Right cardiac atrium (tissue), 5 donors: ENCODE measurements at places on chromosomes 13 and 19.

- no peak for DNase-seq
Measured at GRCh38 chr19:13883516-13884064, 6.7 kb downstream of the NANOS3 start.

- DNase-seq = no peak
Measured at GRCh38 chr13:84137292-84137691, 255.0 kb upstream of the SLITRK1 start.

- DNase-seq = no peak
Measured at GRCh38 chr13:114286808-114287207, 5.4 kb downstream of the UPF3A start.

DNA sequence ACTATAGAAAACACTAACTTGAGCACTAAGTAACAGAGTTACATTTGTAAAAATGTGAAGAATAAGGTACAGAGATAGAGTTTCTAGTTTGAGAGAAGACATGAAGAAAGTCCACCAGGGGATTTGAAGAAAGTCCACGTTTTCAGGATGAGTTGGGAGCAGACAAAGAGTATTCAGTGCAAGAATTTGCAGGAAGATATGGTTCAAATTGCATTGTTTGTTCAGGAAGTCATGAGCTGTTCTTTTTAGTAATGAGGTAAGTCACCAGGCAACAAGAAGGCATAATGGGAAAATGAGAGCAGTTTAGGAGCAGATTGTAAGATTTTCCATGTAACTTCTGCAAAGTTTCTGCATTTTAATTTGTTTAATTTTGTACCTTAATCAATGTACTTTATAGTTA lies 618.0 kb downstream of the DACH1 start:
- DNase-seq = no peak

DNA sequence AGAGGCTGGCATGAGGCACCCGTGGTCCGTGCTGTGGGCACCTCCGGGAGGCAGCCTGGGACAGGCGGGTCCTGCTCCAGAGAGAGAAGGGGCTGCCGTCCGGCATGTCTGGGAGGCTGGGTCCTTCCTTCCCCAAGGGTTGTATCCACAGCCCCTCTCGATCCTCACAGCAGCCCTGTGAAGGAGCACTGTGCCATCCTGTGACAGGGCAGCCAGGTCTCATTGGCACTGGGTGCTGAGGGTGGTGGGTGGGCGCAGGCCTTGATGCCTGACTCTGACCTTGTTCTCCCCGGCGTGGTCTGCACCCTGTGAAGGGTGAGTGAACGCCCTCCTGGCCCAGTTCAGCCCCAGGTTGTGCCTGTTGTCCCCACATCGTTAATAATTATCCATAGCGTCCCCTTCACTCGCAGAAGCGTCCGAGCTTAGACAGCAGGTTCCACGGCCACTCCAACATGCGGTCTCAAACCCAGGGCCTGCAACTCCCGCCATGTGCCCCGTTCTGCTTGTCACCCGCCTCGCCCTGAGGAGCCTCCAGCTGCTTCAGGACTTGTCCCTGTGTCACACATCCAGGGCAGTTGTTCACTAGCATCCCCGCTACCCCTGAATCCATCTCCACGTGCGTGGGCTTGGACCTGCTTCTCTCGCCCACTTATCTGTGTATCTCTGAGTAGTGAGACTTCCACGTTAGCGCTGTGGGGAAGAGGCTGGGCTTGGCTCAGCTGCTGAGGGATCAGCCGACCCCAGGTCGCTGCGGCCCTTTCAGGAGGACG lies 10.6 kb downstream of the ATP11A start:
- DNase-seq = no peak

DNA sequence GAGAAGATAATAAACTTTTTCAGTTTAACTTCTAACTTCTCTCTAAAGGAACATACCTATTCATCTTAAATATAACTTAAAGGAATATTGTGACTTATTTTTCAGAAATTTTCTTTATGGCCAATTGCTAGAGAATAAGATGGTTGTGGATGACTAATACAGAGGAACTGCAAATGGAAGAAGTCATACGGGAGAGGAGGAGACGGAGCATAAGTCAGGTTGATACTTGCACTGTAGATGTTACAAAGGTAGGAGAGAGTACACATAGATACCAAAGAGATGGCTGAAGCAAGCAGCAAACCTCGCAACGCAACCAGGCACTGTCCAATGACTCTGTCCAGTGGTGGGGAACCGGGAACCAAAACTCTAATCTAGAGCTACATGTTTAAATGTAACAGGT lies 963.4 kb downstream of the PCDH9 start:
- no peak for DNase-seq

DNA sequence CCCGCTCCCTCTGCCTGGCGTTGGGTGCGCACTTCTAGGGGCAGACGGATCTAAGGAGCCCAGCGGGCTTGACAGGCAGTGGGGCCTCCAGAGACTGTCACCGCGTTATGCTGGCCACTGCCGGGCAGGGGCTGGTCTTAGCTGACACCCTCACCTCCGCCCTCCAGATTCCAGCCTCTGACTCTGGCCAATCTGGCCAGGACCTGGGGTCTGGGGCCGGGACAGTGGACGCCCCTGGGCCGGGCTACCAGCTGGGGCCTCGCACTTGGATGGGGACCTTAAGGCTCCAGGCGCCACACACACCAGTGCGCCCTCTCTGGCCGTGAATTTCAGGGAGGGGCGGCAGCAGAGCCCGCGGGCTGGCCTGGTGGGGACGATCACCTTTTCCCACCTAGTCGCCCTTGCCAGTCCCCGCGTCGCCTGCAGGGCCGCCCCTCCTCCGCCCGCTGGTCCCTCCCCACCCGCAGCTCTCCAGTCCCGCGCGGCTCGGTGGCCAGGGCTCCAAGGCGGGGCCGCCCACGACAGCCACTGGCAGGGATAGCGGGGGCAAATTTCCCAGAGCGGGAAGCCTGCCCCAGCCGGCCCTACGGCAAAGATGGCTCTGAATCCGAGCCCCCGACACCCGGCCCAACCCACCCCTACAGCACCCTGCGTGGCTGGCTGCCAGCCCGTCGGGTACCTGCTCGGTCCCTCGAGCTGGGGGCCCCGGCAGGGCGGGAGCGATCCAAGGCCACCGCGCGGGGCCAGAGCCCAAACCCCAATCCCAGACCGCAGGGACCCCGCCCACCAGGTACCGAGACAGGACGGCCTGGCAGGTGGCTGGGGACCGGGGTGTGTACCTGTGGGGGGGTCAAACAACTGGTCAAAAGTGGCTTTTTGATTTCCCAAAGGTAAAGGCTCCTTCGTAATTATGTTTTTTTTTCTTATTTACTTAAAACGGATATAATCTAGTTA lies 6.1 kb upstream of the ZNF98 start:
- no peak for DNase-seq

- no peak for DNase-seq
Measured at GRCh38 chr13:35839806-35840205, 291.4 kb downstream of the DCLK1 start.

DNA sequence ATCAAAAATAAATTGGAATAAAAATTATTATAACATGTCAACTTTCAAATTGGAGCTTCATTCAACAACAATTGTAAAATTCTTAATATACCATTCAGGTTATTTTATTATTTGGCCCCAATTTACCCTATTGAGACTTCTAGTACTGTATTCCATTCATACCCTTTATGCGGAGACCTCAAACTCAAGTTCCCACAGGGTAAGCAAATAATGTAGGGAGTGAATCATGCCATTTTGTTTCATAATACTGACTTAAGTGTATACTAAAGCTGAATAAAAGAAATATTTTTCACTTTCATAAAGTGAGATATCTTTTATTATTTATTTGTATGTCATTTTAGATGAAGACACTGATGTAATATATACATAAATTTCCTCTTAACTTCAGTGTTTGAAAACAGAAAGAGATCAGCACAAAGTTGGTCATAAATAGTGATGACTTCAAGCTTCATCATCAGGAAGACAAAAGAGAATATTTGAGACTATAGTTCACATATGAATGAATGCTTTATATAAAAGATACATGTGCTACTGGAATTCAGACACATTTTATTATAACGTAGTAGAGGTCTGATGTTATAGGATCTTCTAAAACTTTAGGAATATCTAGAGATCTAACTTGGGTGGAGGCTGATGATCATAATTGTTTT lies 894.4 kb upstream of the PCDH9 start:
- no peak for DNase-seq

DNA sequence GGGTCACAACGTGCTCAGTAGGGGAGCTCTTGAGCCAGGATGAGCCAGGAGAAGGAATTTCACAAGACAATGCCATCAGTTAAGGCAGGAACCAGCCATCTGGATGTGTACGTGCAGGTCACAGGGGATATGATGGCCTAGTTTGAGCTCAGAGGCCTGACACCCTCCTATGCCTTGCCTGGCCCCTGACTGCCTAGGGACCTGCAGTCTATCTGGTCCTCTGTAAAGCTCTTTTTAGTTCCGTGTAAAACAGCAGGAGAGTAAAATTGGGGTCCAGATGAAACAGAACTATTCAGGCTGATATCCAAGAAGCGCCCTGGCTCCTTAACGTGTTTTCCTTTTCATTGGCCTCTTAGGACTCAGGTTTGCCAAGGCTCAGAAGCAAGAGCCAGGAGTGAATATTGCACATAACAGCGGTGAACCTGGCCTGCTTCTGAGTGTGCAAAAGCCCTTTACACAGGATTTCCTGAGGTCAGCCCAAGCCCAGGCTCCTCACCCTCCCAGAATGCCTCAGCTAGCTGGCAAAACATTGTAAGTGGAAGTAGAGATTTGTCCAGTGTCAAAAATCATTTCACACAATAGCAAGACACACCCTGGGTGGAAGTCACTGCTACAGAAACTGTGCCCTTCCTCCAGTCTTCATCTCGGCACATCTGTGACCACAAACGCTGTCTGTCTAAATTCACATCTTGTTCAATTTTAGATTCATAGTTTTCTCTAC lies 777.2 kb downstream of the UQCRFS1 start:
- peak; percentile 25 for DNase-seq

- DNase-seq = peak; percentile 68
Measured at GRCh38 chr19:48393559-48394330, at the start of gene GRIN2D. TSS of gene GRIN2D (plus strand) at chr19:48393668. CDS start at chr19:48398393, 4,725 bp downstream.

GRCh38 chr13:90628471-90628870 lies 719.0 kb upstream of the MIR17HG start:
- DNase-seq = no peak

DNA sequence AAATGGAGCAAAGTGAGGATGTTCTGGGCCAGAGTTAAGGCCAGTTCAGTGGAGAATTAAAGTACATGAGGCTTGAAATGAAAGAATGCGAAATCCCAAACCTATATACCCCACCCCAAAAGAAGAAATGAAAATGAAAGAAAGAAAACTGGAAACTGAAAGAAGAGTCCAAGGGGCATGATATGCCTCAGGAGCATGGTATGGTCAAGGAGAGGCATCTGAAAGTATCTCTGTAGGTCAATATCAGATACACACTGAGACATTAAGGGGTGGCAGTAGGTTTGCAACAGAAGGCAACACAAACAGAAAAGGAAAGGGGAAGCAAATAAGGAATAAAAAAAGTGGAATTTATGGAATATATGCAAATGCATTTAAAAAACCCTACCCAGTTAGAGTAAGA lies 166.5 kb downstream of the COG6 start:
- DNase-seq = no peak

DNA sequence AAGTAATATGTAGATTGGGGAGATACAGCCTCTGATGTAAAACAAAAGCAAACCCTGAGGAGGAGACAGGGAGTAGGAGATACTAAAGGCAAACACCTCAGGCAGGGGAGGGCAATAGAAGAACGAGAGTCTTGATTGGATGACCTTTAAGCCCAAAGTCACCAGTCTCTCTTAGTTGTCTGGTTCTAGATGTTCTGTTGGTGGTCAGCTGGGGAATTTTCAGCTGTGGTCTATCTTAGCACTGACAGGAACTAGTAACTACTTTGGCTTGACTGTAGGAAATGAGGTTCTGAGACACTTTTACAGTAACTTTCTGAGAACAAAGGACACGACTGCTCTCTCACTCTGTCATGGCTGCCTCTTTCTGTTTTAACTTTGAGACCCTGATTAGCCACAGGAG lies 290.7 kb upstream of the MIR17HG start:
- DNase-seq = no peak

DNA sequence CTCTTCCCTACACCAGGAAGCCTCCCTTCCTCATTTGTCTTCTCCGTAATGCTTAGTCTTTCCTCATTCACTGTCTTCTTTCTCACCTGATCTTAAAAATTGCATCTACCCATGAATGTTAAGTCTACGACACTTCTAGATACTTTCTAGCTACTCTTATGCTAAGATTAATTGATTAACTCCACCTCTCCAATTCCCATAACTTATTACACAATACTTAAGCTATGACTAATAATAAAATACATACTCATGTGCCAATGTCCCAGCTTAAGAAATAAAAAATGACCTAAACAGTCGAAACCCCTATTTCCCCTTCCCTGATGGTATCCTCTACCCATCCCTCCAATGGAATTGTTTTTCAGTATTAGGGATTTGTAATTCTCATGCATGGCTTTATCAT lies 22.8 kb upstream of the ZNF527 start:
- no peak for DNase-seq

DNA sequence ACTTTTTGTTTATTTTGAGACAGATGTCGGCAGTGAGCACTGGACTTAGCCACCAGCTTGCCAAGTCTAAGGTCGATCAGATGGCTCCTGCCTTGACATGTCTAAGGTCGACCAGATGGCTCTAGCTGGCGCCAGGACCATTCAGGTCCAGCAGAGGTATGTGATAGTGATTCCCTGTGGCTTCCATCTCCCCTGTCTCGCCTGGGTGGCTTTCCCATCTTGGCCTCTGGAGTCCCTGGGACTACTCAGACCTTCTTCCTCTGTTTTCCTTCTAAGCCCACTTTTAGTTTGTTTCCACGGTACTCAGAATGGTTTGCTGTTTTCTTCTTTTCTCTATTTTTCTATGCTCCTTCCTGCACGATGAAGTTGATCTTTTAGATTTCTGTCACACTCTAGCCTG lies 1435.7 kb downstream of the UQCRFS1 start:
- DNase-seq = no peak

DNA sequence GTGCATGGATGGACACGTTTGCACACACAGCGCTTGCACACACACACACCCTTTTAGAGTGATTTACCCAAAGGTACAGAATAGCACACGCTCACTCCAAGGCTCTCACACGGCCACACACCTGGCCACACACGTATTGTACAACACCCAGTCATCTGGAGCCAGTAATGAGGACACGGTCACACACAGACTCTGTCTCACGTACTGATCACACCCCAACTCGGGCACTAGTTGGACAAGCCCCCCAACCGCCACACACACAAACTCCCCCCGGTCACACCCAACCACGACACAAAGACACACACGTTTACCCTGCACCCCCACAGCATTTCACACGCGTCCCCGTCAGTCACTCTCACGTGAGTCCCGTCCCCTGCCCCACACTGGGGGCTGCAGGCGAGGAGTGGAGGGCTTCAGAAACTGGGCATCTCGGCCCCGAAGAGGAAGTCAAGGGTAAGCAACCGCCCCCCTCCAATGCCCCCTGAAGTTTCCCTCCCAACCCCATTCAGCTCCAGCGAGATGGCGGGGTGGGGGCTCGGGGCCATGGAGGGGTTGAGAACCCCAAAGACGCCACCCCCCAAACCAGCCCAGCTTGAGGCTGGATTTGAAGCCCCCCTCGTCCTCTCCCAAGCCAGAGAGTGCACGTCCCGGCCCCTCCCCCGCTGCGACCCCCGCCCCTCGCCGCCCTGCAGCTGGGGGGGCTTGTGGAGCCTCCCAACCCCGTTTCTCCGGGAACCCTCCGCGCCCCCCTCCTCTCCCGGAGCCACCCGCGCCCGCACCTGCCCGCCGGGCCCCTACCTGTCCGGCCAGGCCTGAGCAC lies 599 bp downstream of the OLFM2 start:
- DNase-seq = no peak

GRCh38 chr13:26246154-26246553 lies 7.8 kb upstream of the CDK8 start:
- DNase-seq = no peak

- peak; percentile 28 for DNase-seq
Measured at GRCh38 chr13:34671137-34671536, 270.9 kb upstream of the NBEA start.
